ENCODE measurements at places on chromosomes 3 and 15.

- no peak for DNase-seq
Observed at GRCh38 chr15:77014132-77015081, 19.5 kb downstream of the PSTPIP1 start.

- DNase-seq = no peak
Observed at GRCh38 chr3:195175476-195176337, 95.3 kb downstream of the XXYLT1 start.

- no peak for DNase-seq
Observed at GRCh38 chr3:46095307-46095706, 68.0 kb upstream of the XCR1 start.

GRCh38 chr3:177135841-177136492, 61.3 kb downstream of the TBL1XR1 start:
- DNase-seq = no peak

DNA sequence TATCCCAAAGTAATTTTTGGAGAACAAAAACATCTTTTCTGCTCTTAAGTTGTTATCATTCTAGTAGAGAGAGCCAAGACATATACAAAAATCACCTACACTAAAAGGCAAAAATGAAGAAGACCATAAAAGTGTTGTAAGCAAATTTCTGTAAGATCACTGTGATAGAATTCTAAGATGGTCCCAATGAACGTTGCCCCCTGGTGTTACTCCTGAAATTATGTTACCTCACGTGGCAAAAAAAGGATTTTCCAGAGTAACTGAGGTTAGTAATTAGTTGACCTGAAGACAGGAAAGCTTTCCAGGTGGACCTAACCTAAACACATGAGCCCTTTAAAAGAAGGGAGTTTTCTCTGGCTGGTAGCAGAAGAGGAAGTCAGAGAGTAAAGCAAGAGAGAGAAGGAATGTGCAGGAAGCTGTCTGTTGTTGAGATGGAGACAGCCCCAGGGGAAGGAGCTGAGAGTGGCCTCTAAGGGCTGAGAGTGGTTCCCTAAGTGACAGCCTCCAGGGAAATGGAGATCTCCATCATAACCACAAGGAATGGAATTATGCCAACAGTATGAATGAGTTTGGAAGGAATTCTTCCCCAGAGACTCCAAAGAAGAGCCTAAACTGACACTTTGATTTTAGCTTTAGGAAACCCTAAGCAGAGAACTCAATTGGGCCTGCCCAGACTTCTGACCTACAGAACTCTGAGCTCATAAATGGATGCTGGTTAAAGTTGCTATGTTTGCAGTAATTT, 205.9 kb downstream of the CD47 start:
- DNase-seq = peak; percentile 90

DNA sequence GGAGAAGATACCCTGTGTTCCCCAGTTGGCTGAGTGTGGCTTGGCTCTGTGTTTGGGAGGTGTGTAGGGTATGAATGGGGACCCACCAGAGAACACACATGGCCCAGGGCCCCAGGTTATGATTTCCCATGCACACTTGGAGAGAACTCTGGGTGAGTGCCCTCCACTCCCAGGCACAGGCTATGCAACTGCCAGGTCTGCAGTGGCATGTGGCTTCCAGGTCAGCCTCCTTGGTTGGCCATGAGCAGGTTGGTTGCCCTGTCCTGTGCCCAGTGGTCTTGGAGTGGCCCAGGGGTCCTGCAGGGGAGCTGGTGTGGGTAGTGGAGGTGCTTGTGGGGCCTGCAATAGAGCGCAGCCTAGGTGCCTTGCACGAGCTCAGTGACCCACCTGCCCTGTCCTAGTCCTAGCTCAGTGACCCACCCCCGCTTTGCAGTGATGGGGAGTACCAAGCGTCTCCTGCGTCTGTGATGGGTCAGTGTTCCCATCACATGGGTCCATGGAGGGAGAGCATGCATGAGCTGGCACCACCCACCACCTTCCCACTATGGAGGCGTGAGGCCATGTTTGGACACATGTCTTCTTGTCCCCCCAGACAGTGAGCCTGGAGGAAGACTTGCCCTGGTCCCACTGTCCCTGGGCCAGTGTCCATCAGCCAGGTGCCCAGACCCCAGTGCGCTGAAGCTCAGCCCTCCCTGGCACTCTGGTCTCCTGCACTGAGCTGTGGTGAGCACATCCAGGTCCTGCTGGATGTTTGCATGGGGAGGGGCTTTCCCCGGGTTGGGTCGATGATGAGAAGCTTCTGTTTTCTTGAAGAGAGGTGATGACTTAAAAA, 217.3 kb downstream of the SNRPN start:
- no peak for DNase-seq

GRCh38 chr3:77063423-77063822, 23.5 kb downstream of the ROBO2 start:
- DNase-seq = no peak

DNA sequence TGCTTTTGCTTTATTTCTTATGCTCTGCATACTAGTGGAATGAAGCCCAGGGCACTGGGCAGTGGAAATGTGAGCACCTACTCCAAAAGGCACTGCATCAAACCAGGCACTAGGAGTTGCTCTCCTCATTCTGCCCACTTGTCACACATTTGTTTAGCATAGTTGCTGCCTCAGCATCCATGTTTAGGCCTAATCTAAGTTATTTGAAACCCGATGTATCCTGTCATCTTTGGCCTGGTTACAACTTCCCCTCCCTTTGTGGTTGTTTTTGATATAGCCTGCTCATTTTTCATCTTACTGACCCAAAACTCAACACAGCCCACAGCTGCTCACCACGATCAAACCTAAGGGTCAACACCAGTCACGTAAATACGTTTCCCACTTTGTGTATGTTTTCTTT, 82.2 kb upstream of the SELENOK start:
- DNase-seq = no peak

GRCh38 chr3:31247850-31248562, 284.7 kb upstream of the STT3B start:
- DNase-seq = no peak

DNA sequence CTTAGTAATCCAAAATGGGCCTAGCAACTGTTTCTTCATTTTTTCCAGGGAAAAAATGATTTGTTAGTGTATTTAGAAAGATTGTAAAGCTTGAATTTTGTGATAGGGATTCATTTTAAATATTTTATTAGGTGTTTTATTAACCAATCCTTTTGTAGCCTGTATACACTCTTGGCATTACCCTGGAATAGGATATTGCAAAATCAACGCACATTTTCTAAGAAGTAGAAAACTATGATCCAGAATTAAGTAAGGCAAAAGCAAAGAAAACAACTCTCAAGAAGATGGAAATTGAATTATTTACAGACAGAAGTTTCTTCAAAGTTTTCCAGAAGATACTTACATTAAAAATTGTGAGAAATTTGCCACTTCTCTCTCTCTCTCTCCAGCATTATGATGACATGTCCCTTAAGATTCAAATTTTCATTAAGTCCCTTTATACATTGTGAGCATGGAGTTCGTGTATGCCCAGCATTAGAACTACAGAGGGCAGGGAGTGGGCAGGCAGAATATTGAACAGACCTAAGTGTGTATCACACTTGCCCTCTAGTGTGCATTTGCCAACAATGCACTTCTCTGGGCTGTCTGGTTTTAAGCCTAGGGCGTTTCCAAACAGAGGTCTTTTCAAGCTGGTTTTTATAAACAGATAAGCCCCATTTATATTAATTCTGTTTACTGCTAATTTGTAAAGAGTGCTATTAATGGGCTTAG, 28.5 kb upstream of the CMSS1 start:
- peak; percentile 69 for DNase-seq

- peak; percentile 67 for DNase-seq
Observed at GRCh38 chr3:152172460-152172859, 96.3 kb upstream of the MBNL1 start.

- no peak for DNase-seq
Observed at GRCh38 chr3:71512000-71512399, 71.5 kb downstream of the FOXP1 start.

GRCh38 chr15:38707802-38708671, 143.4 kb upstream of the RASGRP1 start:
- DNase-seq = peak; percentile 72

- no peak for DNase-seq
Observed at GRCh38 chr3:105571005-105571404, 204.3 kb downstream of the ALCAM start.

GRCh38 chr15:33086500-33087121, 107.9 kb downstream of the FMN1 start:
- peak; percentile 76 for DNase-seq

DNA sequence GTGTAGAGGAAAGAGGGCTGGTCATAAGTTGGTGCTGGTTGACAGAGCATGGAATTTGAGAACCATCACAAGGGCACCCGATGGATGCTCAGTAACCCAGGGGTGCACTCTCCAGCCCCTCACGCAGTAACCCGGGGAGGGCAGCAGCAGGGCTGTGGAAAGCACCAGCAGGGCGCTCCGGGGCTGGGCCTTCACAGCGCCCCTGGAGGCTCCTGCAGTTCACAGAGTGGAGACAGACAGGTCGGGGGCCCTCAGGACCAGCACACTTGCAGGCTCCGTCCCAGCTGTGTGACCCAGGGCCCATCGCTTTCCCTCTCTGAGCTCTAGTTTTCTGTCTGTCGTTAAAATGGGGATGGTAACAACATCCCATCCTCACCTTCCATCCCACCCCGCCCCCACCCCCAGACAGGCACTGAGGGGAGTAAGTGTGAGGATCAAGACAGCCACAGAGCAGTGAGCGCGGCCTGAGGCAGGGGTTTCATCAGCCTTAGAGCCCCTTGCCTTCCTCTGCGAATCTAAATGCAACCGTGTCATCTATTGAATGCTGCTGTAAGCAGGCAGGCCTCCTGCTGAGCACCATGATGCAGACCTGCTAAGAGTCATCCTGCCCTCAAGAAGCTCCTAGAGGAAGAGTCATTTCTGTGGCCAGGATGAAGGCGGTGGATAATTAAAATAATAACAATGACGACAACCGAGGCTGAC, 90.2 kb upstream of the LINGO1 start:
- DNase-seq = no peak

- no peak for DNase-seq
Observed at GRCh38 chr15:32972686-32973085, 221.8 kb downstream of the FMN1 start.

DNA sequence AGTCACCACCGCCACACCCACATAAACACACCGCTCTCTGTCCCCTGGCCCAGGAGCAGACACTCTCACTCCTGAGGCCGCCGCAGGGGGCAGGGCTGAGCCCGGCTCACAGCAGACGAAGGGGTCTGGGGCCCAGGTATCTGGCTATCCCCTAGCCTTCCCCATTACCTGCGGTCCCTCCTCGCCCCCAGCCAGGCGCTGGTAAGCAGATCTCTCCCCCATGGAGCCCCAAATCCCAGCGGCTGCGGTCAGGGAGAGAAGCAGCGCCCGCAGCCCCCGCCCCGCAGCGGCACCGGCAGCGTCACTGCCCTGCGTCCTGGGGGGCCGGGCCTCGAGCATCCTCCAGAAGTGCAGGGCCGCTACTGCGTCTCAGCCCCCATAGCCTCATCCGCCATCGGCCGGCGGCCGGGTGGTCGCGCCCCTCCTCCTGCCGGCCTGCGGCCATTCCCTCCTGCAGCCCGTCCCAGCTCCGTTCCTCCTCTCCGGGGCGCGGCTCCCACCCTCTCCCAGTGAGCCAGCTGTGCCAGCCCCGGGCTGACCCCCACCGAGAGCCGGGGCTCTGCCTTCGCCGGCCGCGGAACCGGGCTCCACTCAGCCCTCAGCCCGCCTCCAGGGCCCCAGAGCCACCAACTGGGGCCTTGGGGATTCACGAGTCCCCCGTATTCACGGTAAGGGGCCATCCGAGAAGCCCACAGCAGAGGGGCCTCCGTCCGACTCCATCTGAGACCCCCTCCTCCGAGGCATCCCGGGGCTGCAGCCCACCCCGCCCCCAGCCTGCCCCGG, 13.1 kb downstream of the TNK2 start:
- peak; percentile 39 for DNase-seq

GRCh38 chr15:41847981-41848380, 9.3 kb downstream of the PLA2G4B start:
- DNase-seq = no peak

GRCh38 chr15:56869573-56869972, 48.9 kb upstream of the TCF12 start:
- peak; percentile 28 for DNase-seq

DNA sequence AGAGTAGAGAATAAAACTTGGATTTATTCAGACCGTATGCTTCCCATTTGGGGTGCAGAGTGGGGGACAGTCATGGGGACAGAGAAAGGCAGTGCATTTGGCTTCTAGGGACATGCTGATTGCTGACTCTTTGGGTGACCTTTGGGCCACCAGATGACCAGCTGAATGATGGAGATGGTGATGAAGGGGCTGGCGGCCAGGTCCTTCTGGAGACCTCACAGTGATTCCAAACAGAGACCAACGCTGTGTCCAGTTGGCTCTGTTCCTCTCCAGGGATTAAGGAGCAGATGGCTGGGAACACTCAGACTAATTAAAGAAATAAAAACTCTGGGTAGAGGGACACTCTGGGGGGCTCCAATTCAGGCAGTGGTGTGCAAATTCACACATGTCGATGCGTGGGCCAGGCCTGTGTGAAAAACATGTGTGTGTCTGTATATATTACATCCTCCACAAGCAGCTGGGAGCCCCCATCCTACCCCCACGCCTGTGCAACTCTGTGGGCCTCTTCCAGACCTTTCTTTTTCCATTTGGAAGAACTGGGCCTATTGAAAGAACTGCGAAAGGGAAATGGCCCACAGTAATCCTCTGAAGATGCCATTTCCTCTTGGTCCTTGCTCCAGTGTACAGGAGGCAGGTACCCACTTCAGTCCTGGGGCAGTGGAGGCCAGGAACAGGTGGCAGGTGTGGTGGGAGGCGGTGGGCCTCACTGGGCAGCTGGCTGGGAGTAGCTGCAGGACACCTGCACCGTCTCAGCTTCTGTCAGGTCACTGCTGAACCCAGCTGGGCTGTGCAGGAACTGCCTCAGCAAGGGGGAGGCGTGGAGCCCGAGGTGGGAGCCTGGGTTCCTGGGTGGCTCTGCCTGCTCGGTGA, 8.9 kb downstream of the XIRP1 start:
- no peak for DNase-seq

DNA sequence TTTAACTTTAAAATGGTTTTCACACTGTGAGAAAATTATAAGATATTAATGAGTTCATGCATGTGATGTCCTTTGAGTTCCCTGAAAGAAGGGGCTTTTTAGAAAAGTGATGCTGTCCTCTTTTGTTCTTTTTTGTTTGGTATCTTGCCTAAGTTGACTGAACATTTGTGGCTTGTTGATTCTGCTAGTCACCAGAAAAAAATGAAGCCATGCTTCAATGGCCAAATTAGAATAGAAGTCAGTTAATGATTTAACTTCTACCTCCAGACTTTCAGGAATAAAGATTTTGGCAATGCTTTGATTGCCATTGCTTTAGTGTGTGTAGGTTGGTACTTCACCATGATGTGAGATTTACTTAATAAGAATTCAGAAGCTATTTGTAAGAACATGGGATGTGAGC, 260.6 kb upstream of the NECTIN3 start:
- peak; percentile 54 for DNase-seq

Measured in fibroblast of skin of abdomen (primary cell).